CD4-positive, alpha-beta T cell treated with Interferon gamma for 1 hour (primary cell): ENCODE measurements at places on chromosomes 3 and 15.
A peak's percentile ranks its signal among the peaks of the same experiment; 100 is the strongest.

DNA sequence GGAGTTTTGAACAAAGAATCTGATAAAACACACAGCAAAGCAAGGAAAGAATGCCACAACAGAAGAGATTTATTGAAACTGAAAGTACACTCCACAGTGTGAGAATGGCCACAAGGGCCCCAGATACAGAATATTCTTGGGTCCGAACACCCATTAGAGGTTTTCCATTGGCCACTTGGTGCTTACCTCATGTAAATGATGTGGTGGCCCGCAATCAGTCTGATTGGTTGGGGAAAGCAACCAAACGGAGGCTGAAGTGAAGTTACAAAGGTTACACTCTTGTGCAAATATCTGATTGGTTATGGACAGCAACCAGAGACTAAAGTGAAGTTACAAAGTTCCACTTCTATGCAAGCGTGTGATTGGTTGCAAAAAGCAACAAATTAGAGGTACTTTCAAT, 20.4 kb downstream of the NSUN3 start:
- DNase-seq = no peak

DNA sequence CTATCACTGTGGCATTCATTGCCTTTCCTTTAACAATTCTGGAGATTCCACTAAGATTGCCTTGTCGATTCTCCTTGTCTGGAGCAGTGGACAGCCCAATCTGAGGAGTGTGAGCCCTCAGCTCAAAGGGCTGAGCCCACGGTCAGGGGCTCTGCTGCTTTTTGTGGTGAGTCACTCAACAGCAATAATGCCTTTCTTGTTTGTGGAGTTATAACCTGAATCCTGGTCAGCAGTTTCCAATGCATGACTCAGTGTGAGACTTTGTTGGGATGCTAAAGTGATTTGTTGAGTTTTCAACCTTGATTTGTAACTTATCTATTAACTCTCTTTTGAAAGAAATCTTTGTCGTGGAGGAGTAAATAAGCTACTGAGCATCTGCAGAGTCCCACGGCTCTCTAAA, 183.5 kb downstream of the TJP1 start:
- no peak for DNase-seq

- no peak for DNase-seq
These were observed 472.8 kb upstream of the KCNMB2 start for GRCh38 chr3:178063461-178063860.

DNA sequence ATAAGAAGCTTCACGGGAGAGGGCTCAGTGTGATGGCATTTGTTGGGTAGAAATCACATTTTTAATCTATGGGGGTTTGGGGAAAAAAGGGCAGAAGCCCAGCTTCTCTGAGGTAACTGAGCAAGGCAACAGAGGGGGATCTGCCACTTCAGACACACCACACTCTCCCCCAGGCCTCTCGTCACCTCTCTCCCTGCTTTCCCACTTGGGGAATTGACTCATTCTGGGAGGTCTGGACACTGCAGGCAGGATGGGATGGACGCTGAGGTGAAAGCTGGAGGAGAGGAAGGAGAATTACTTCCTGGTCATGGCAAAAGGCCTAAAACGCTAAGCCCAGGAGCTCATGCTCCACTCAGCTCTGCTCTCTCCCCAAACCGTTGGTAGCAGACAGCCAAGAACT, 33.2 kb downstream of the MYO5C start:
- no peak for DNase-seq

- no peak for DNase-seq
These were observed 37.6 kb downstream of the MTMR10 start for GRCh38 chr15:30953731-30954378.

DNA sequence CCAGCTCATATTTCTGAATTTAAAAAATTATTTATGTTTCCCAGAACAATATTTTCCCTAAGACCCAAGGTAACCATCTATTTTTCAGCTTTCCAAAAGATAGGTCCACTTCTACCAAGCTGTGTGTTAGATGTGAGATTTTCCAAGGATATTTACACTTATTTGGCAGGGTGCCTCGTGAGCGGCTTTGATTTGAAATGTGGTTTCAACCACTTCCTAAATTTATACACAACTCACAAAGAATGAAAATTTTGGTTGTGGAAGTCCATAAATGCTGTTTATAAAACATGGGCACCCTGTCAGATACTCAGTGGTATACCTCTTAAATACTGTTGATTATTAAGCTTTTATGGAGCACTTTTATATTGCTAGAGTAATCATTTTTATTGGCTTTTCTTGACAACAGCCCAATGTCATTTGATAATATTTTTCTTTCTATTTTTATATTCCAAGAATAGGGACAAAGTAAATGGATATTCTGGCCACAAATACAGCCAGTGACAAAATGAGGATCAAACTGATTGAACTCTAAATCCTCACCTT, 57.6 kb downstream of the GAP43 start:
- DNase-seq = no peak

- DNase-seq = no peak
These were observed 660 bp downstream of the ZNF106 start for GRCh38 chr15:42490291-42490670.

- DNase-seq = no peak
These were observed 87.8 kb downstream of the CHL1 start for GRCh38 chr3:284322-284721.

- DNase-seq = peak; percentile 44
These were observed 485 bp downstream of the CELF6 start for GRCh38 chr15:72319360-72319984.

DNA sequence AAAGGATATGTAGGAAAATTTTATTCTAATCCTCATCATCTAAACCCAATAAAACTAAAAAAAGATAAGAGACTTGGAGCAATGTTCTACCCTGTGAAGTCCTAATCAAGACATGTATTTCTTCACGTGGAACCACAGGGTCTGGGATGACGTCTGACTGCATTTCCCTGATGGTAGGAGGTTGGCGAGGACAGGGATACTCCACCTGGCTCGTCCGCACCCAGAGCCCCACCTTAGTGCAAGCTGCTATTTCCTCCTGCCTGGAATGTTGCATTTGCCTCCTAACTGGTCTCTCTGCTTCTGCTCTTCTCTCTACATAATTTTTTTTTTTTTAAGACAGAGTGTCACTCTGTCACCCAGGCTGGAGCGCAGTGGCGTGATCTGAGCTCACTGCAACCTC, 57.7 kb upstream of the RASGRP1 start:
- DNase-seq = no peak

- no peak for DNase-seq
These were observed 322.5 kb upstream of the COL8A1 start for GRCh38 chr3:99315896-99316295.

GRCh38 chr3:197085137-197085536, 55.5 kb upstream of the MELTF start:
- DNase-seq = no peak

GRCh38 chr15:98727115-98728040, 79.0 kb downstream of the IGF1R start:
- no peak for DNase-seq
